ENCODE measurements at places on chromosomes 7 and 10. TPM values are rescaled to one million over a fixed set of nuclear protein-coding genes. Genes with fewer than 3 reads are reported as not detected.

Gene FAM25A
- not detected for total RNA-seq

Gene HMX3
- total RNA-seq: not detected

DNA sequence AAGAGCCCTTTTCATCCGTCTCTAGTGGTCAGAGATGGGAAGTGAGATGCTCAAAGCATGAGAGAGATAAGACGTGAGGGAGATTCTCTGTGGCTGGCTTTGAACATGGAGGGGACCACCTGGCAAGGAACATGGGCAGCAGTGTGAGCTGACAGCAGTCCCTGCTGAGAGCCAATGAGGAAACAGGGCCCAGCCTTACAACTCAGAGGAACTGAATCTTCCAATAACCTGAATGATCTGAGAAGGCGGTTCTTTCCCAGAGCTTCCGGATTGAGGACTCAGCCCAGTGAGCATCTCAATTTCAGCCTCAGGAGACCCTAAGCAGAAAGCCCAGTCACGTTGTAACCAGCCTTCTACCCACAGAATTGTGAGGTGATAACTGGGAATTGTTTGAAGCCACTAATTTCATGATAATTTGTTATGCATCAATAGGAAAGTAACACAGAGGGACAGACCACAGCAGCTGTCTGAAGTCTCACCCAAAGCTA lies 33.9 kb upstream of the IKZF1 start:
- no peak for DNase-seq

GRCh38 chr7:365593-365992 lies 75.6 kb downstream of the FOXL3 start:
- no peak for DNase-seq

Gene KBTBD2
- total RNA-seq: 31.9 TPM

Gene TAC1
- not detected for total RNA-seq

Gene SLC16A9
- total RNA-seq: 1.5 TPM

DNA sequence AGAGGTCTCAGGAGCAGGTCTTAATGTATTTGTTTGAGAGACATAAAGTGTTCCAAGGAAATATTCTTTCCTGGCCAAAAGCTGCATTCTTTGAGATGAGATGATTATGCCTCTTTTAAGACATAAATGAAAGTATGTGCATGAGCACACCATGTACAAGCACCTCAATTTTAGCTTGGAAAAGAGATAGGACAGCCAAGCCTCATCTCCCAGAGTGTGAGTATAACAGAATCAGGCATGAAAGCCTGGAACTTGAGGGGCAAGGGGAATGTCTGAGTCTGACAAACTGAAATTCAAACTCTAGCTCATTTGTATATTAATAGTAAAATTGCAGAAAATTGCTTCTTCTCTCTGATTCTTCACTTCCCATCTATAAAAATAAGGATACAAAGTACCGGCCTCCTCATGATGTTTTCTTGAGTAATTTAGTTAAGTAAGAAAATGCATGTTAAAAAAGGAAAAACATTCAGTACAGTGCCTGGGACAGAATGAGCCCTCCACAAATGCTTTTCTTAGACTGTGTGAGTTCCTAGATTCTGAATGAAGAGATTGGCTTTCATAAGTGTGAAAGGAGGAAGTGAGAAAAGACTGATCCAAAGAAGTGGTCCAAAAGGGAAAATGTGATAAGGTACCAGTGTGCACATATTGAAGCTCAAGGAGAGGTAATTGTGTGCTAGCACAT lies 1260.9 kb upstream of the SORCS1 start:
- DNase-seq: no peak

Gene GUSB
- total RNA-seq: 38.0 TPM

GRCh38 chr10:130335336-130335735 lies 199.1 kb downstream of the GLRX3 start:
- no peak for DNase-seq

Gene PHYHIPL
- not detected for total RNA-seq

DNA sequence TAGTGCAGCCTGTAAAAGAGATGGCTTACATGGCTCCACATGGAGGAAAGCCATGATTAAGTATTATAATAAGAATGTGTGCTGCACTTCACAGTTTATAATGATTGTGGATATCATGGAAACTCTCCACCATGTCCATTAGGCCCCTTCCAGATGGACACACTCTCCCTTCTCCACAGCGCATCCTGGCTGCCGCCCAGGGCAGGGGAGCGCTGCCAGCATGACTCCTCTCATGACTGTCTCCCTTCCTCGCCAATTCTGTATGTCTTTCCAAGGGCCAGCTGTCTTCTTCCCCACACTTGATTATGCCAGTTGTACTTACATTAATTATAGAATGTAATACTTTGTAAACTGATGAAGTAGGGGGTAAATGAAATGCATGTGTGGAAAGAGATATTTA lies 259.3 kb upstream of the TMEM72 start:
- DNase-seq: no peak

- DNase-seq: no peak
Measured at GRCh38 chr7:25770670-25771069, 381.3 kb upstream of the NFE2L3 start.

Gene RBM20
- total RNA-seq: 0.68 TPM

- no peak for DNase-seq
Measured at GRCh38 chr10:84574102-84574501, 245.7 kb downstream of the CCSER2 start.

- DNase-seq: no peak
Measured at GRCh38 chr10:120765226-120765803, 85.8 kb upstream of the WDR11 start.

- no peak for DNase-seq
Measured at GRCh38 chr10:100009283-100009792, 409 bp downstream of the DNMBP start.

- DNase-seq: no peak
Measured at GRCh38 chr10:125159932-125160855, at the start of gene CTBP2. TSS of gene CTBP2 (minus strand) at chr10:125160563.

- DNase-seq: peak; percentile 18
Measured at GRCh38 chr7:93279541-93279940, 47.4 kb downstream of the VPS50 start.

Gene PRXL2A
- total RNA-seq: 197 TPM

GRCh38 chr10:85900061-85900460 lies 466.5 kb downstream of the GRID1 start:
- no peak for DNase-seq

- DNase-seq: no peak
Measured at GRCh38 chr7:44106311-44107065, 2.3 kb downstream of the AEBP1 start.

DNA sequence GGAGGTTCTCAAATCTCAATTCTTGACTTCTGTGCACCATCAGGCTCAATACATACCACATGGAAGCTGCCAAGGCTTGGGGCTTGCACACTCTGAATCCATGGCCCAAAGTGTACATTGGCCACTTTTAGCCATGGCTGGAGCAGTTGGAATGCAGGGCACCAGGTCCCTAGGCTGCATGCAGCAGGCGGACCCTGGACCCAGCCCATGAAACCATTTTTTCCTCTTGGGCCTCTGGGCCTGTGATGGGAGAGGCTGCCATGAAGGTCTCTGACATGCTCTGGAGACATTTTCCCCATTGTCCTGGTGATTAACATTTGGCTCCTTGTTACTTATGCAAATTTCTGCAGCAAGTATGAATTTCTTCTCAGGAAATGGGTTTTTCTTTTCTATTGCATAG lies 19.0 kb upstream of the ARMC3 start:
- no peak for DNase-seq

- no peak for DNase-seq
Measured at GRCh38 chr7:121741896-121742295, 131.1 kb upstream of the PTPRZ1 start.

Gene ITGB8
- total RNA-seq: 13.9 TPM

DNA sequence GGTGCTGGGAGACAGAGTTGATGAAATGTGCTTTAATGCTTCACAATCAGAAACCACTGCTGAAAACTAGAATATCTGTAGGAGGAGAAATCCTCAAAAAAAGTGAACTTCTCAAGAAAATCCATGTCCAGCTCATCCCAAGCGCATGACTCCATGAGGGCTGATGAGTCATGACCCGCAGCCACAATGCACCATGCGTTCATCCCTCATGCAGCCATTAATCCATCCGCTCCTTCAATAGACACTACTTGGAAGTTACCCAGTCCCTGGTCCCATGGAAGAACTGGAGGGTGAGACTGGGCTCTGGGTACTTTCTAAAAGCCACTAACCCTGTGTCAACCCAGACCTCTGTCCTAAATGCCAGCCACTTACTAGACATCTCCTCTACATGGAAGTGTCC lies 24.4 kb downstream of the TMEM273 start:
- no peak for DNase-seq

DNA sequence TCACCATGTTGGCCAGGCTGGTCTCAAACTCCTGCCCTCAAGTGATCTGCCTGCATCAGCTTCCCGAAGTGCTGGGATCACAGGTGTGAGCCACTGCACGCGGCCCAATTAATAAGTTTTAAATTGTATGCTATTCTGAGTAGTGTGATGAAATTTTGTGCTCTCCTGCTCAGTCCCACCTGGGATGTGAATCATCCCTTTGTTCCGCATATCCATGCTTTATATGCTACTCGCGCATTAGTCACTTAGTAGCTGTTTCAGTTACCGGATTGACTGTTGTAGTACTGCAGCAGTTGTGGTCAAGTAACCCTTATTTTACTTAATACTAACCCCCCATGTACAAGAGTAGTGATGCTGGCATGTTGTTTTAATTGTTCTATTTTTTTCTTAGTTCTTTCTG lies 47.3 kb upstream of the OIT3 start:
- no peak for DNase-seq

GRCh38 chr10:26624006-26624405 lies 73.5 kb upstream of the PDSS1 start:
- DNase-seq: no peak

Gene ANLN
- total RNA-seq: 43.2 TPM

DNA sequence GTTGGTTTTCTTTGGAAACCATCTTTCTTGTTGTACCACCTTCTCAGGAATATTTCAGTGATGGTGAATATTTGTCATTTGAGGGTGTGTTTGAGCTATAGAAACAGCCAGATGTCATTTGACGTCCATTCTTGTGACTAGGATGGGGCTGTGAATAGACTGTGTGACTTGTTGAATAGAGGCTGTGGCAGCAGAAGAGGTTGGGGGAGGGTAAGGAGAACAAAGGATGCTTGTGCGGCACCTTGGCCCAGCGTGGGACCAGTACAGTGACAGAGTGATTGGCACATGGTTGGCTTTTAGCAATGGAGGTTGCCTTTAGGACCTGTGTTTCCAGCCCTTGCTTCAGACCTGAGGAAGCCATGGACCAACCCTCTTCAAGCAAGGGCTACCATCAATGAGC lies 11.3 kb downstream of the DMBT1 start:
- DNase-seq: no peak

GRCh38 chr7:121278120-121279021 lies 50.4 kb upstream of the WNT16 start:
- DNase-seq: no peak

Gene LMOD2
- not detected for total RNA-seq

Gene GRID2IP
- total RNA-seq: not detected

GRCh38 chr10:63331586-63331985 lies 134.2 kb downstream of the JMJD1C start:
- DNase-seq: no peak

Gene FXYD4
- total RNA-seq: not detected

DNA sequence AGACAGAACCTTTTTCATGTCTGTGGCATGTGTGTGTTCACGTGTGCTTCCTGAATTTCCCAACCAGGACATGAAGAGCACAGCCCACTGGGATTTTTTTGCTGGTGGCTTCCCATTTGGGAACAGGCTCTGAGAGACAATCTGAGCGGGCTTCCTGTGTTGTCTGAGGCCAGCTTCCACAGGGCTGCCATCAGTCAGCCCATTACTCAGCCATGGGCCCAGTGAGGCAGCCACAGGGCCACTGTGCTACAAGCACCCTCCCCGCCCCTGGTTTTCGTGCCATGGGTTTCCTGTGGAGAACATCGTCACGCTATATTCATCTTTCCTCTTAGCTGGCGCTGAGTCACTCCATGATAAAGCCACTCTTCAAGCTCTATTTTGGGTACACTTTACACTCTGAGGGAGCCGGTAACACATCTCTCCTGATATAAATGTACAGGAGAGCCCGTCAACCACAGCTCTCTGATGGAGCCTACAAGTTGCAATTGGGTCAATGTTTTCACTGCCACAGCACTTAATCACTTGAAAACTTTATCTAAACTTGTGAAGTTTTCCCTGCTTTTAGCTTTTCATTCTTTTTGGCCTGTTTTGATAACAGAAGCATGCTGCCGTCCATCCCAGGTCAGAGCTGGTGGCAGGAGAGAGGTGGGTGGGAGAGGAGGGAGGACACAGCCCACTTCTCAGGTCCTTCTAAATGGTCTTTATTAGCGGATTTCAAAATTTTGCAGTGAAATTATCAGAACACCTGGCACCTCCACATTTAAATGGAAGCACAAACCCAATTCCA lies 96.9 kb downstream of the HIPK2 start:
- peak; percentile 73 for DNase-seq

Measured in glomerular endothelial cell (primary cell).